ENCODE measurements at places on chromosomes 2 and 18.

DNA sequence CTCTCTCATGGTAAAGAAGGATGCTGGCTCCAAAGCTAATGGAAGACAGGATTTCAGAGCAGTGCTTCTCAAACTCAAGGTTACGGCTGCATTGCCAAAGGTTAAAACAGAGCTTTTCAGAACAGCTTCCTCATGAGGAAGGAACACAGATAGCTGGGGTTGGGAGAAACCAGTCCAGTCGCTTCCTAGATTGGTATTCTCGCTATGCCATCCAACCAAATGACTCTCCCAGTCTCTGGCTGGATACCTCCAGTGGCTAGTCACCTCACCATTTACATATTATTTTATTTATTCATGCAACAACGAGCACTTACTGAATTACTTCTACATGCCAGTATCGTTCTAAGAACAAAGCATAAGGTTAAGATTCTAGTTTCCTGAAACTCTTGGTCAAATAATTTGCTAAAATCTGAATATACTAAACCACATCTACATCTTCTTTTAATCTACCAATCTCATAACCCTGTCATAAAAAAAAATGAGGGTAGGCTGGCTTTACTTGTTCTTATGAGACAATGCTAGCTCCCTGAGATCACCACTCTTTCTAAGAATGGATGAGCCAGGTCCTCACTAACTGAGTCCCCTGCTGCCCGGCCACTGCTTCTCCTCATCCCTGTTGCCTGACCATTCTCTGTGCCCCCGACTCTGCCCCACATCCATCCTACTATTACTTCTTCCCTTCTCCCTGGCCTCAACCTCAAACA, 20.4 kb downstream of the KDSR start:
- DNase-seq: no peak

DNA sequence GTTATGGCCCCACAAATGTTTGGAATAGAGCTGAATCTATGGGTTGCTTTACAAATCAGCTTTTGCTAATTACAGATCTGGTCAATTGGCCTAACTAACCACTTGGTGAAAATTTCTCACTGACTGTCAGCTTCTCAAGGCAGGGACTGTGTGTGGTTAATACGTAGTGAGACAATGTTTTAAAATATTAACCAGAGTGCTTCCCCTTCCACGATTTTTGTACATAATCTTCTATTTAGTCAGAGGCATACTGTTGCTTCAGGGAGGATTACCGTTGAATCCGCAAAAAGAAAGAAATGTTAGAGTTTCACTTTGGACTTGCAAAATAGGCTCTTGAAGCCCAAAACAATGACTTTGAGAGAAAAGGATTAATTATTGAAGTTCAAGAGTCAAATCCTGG, 14.9 kb upstream of the KCNS3 start:
- DNase-seq: no peak

GRCh38 chr2:64478502-64479230, 24.7 kb downstream of the LGALSL start:
- no peak for DNase-seq

DNA sequence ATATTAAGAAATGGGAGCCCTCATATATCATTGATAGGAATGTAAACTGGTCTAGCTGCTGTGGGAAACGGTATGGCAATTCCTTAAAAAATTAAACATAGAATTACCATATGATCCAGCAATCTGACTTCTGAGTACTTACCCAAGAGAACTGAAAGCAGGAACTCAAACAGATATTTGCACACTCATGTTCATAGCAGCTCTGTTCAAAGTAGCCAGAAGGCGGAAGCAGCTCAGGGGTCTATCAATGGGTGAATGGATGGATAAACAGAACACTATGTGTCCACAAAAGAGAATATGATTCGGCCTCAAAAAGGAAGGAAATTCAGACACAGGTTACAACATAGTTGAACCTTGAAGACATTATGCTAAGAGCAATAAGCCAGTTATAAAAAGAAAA, 135.7 kb upstream of the NDUFV2 start:
- DNase-seq: no peak

GRCh38 chr2:46535360-46535759, 56.0 kb downstream of the TMEM247 start:
- DNase-seq: no peak

GRCh38 chr2:236215761-236216333, 47.7 kb upstream of the GBX2 start:
- no peak for DNase-seq

DNA sequence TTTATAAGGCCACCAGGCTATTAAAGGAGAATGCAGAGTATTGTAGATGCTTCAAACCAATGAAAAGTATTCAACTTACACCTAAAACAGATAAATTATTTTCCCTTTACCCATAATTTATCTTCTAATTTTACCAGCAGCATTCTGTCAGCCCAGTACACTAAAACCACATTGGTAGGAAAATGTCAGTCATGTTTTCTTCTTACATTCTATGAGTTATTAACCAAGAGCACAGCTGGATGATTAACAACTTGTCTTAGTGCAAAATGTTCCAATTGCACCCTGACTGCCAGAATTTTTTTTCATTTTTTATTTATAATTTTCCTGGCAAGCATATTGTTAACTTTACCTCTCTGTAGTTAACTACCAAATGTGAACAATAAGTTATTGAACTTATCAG, 79.0 kb upstream of the WDR75 start:
- no peak for DNase-seq

DNA sequence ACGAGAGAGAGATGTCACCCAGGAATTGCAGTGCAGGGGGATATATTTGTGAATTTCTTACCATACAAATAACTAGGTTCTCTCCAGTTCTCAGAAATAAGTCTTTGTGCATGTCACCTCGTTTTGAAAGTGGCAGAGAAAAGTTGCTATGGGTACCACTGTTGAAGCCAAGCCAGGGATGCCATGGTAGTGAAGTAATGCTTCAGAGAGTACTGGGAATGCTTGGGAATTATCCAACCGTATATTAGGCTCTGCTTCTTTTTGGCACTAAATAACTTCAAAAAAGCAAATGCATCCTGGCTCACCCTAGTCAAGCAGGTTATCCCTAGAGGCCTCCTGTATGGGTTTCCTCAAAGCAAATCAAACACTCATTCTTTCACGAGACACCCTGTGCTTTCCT, 50.7 kb upstream of the DDX18 start:
- no peak for DNase-seq

GRCh38 chr2:165573534-165574461, 104.3 kb downstream of the CSRNP3 start:
- DNase-seq: no peak

DNA sequence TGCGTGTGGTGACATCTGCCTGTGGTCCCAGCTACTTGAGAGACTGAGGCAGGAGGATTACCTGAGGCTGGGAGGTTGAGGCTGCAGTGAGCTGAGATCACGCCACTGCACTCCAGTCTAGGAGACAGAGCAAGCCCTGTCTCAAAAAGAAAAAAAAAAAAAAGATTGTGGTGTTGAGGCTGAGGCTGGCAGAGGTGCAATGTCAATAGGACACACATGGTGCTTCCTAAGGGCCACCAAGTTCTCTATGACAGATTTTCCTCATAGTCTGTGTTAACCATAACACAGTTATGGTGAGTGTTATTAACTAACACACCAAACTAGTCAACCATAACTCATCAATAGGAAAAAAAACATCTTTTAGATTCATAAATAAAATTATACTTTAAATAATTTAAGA, 494.4 kb downstream of the TMX3 start:
- no peak for DNase-seq

GRCh38 chr2:131827481-131828163, 299.9 kb downstream of the CCDC74A start:
- DNase-seq: no peak

- DNase-seq: no peak
Measured at GRCh38 chr2:3751251-3751650, 47.9 kb downstream of the DCDC2C start.

- no peak for DNase-seq
Measured at GRCh38 chr18:13416848-13417247, 198.3 kb downstream of the LDLRAD4 start.

- DNase-seq: no peak
Measured at GRCh38 chr2:191933307-191934105, 86.6 kb upstream of the CAVIN2 start.

- no peak for DNase-seq
Measured at GRCh38 chr2:99032786-99033185, 96.8 kb upstream of the CRACDL start.

DNA sequence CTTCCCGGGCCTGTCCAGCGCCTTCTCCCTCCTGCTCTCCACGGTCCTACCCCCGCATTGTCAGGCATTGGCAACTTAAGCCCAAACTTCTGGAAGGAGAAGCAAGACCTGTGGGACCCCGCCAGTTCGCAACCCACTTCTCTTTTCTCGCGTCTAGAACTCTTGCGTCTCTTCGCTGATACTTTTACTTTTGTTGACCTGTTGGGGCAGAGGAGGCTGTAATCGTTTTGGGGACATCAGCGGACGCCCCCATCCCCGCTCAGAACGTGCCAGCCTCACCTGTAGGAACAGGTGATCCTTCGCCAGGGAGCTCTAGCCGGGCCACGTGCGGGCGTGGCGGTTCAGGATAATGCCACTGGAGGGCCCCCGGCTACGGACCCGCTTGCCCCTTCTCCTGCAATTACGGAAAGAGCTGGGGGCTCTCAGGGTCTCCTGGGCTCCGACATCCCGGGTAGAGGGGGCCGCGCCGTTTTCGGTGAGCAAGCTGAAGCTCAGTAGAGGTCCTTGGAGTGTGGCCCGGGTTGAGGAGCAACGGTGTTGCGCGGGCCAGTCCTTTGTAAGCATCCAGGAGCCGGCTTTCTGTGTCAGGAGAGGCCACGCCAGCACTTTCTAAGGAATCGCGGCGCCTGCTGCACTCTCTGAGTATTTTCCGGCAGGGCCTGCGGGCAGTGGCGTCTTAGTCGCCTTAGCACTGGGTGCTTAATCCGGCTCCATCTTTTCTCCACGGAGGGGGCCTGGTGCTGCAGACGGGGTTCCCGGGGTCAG, 1.6 kb downstream of the MTCL1 start:
- no peak for DNase-seq

DNA sequence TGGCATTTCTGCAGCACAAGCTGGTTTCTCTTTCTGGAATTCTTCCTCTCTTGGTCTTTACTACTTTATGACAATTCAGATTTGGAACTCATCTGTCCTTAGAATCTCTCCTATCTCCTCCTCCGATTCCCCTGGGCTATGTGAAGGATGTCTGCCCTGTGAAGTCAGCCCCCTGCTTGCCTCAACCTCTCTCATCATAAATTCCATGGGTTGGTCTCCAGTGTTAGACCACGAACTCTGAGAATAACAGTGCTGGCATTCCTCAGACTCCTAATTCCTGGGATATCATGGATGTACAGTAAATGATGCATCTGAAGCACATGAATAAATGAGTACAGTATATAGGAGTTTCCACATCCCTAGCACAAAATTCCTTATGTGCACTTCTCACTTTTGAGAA, 21.0 kb upstream of the CYRIA start:
- no peak for DNase-seq

Data from AG09309 (cell line).